ENCODE measurements at places on chromosomes 11 and 22.

GRCh38 chr11:128686745-128687177 lies 7.1 kb upstream of the FLI1 start:
- peak; percentile 61 for DNase-seq

DNA sequence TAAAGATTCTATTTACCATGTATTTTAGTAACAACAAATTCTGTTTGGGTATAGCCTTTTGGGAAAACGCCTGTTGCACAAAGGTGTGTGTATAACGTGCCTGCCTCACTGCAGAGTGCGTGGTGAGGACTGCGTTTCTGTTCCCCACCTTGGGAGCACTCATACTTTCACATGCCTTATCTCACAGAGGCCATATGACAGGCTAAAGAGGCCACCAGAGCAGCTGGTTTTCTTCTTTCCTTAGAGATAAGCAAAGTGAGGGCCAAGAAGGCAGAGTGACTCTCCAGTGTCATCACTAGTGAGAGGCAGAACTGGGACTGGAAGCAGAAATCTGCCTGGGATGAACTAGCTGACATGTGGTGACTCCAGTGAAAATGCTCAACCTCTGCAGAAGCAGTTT lies 369.2 kb upstream of the NARS2 start:
- no peak for DNase-seq

- peak; percentile 72 for DNase-seq
Observed at GRCh38 chr22:46798366-46799350, 36.2 kb downstream of the TBC1D22A start.

- DNase-seq: no peak
Observed at GRCh38 chr11:60303661-60304060, 23.2 kb downstream of the MS4A4A start.

DNA sequence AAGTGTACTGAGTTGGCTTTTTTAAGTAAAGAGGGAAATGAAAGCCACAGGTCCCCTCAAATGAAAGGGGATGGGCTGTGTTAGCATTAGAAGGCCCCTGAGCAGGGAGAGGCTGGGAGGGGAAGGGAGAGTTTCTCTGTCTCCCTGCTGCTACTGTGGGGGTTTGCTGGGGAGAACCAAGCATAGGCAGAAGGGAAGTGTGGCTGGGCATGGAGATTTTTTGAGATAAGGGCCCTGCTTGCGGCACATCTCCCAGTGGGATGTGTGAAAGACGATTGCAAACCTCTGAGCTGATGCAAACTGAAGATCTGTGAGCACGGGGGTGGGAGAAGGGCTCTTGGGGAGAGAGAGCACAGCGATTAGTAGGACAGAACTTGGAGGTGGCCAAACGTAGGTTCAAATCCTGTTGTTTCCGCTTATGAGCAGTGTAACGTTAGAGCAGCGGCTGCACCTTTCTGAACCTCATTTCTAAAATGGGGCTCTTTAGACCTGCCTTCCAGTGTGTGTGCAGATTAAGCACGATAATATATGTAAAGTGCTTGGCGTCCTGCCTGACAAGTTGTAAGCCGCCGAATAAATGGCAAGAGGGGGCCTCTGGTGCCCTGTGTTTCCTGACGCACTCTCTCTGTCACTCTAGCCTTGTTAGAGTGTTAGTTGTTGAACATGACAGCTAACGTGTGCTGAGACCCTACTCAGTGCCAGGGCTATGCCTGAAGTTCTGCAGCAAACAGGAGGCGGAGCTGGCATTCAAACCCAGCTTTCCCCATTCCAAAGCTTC lies 122.3 kb downstream of the GRIK4 start:
- DNase-seq: no peak

GRCh38 chr11:45988921-45989320 lies 66.5 kb downstream of the LARGE2 start:
- DNase-seq: no peak

DNA sequence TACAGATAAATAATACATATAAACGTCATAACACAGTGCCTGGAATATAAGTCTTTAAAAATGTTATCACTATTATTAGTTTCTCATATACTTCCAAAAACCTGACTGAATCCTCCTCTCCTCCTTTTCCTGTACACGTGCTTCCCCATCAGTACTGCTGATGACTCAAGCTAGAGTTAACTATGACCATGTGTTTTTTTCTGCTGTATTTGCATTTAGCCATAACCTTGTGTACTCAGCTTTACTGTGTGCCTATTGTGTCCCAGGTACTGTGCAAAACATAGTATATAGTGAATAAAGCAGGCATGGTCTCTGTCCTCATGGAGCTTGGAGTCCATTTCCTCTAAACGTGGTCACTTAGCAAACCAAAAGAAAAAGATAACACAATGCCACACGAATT lies 56.5 kb upstream of the ARHGAP32 start:
- no peak for DNase-seq

GRCh38 chr11:92224407-92225124 lies at the start of gene FAT3:
Gene FAT3 (plus strand): TSS chr11:92224818. CDS start chr11:92352113, 127,295 bp downstream.
- DNase-seq: no peak

DNA sequence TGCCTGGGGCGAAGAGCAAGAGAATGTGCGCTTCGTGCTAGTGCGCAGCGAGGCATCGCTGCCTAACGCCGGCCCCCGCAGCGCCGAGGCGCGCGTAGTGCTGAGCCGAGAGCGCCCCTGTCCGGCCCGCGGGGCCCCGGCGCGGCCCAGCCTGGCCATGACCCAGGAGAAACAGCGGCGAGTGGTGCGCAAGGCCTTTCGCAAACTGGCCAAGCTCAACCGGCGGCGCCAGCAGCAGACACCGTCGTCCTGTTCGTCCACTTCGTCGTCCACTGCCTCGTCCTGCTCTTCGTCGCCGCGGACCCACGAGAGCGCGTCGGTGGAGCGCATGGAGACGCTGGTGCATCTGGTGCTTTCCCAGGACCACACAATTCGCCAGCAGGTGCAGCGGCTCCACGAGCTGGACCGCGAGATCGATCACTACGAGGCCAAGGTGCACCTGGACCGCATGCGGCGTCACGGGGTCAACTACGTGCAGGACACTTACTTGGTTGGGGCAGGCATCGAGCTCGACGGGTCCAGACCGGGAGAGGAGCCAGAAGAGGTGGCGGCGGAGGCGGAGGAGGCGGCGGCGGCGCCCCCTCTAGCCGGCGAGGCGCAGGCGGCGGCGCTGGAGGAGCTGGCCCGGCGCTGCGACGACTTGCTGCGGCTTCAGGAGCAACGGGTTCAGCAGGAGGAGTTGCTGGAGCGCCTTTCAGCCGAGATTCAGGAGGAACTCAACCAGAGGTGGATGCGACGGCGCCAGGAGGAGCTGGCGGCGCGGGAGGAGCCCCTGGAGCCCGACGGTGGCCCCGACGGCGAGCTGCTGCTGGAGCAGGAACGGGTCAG lies 1.0 kb downstream of the RASSF10 start:
- no peak for DNase-seq

DNA sequence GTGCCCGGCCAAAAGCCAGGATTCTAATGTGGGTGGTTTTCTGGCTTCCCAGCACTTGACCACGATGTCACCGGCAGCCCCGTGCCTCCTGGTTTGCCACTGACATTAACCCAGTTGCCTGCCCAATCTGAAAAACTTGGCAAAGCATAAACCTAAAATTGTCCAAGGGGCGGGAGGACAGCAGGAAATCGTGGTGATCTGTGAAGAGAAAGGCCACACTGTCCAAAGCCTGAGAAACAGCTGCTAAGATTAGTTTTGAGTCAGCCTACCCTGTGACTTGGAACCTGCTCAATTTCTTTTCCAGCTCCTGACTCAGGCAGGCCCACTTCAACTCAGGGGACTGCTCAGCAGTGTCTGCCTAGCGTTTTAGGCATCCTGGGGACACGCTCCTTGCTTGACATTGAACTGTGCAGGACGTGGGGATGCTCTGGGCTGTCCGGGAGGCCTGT lies 8.2 kb upstream of the F2 start:
- DNase-seq: no peak

- no peak for DNase-seq
Observed at GRCh38 chr11:103170865-103171264, 61.6 kb downstream of the DYNC2H1 start.

DNA sequence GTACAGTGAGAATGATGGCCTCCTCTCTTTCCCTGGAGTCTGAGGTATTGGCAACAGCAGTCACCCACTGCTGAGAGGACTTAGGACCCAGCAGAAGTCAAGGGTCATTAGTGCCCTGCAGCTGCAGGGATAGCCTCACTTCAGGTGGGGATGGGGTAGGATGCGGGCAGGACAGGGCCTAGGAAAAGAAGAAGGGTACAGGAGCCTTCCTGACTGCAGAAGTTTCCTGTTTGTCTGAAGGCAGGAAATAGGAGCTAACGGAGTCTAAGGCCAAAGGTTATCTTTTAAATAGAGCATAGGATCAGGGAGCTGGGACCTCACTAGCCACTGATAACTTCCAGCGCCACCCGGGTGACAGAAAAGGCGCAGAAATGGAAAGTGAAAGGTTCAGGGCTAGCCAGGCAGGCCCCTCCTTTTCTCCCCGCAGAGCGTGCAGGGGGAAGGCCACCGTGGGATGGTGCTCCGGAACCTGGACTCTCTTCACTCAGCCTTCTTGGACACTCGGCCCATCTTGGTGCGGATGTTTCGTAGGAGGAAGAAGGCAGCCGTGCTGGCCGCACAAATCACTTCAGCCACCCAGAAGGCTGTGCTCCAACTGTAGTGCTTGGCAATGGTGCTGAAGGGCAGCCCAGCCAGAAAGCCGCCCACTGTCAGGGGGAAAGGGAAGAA lies 6.0 kb downstream of the TRAPPC4 start:
- no peak for DNase-seq

GRCh38 chr11:28969832-28970231 lies 861.6 kb downstream of the METTL15 start:
- no peak for DNase-seq

DNA sequence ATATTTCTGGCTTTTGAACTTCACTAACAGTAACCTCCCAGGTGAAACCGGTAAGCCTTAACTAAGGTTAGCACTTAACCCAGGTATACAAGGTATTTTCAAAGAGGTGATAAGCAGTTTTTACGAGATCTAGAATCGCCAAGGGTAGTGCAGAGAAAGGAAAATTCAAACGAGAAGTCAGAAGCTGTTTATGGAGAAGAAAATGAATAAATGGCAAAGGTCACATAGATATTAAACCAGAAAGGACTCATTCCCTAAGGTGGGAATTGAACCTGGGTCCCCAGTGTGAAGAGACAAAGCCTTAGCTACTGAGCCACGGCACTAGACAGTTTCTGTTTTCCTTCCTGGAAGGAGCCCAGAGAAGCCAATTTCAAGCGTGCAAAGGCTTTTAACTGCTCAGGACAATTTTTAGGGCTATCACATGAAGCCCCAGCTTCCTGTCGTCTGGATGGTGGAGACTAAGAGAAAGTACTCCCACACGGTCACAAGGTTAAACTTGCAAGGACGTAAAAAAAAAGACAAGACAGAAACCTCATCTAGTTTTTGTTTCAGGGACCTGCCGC lies 5.7 kb upstream of the C1QTNF6 start:
- peak; percentile 9 for DNase-seq

DNA sequence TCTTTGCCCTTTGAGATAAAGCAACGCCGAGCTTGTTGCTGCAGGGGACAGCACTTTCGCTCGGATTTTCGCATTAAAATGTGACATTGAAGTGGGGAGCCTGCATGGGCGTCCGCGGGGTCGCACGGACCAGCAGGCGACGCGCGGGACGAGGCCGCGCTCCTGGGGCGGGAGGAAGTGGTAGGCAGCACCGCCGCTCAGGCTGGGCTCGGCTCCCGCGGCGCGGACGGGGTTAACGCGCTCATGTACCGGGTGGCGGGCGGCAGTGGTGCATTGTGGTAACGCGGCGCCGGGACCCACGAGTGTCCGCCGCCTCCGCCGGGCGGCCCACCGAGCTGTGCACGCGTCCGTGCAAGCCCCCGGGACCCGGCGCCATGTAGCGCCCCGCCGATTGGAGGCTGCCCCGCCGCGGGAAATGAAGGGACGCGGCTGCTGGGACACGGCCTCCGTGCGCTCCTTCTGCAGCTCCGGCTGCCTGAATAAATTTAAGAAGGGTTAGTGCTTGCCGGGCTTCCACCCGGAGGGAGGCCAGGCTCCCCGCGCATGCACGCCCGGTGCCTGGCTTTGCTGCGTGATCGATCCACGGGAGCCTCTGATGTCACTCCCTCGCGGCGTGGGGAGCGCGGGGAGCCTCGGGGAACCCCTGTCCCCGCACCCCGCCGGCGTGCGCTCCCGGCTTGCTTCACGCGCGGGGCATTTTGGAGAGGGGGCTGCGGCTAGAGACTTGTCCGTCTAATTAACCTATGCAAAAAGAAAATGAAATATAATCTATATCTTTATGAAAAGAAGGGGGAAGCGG lies 127.7 kb downstream of the OSBP2 start:
- DNase-seq: no peak

DNA sequence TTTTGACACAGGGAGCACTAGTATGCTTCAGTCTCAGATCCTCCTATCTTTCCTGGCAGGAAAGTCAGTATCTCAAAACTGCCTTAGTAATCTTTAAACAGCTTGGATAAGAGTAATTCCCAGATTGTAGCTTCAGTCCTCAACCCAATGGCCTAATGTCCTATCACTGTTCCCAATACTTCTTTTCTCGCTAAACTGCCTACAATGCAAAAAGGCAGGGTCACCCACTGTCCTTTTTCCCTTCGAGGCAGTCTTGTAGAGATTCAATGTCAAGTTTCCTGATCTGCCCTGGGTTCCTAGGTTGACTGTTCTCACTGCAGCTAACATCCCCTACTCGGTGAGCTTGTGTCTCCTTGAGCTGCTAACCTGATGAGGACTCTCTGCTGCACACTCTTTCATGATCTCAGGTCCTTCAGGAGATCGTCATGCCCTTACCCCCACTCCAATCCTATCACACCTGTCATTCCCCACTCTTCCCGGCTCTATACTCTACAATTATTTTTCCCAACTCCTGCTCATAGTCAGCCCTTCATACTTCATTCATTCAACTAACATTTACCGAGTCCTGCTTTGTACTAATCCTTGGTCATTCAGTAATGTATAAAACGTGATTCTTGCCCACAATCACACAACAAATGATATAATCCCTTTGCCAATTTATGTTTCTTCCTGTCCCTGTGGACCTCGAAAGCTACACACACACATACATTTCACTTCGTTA lies 904 bp downstream of the C2CD3 start:
- DNase-seq: no peak

GRCh38 chr11:80779905-80780605 lies 1339.2 kb upstream of the TENM4 start:
- DNase-seq: no peak

GRCh38 chr11:77821349-77821851 lies 456 bp downstream of the AAMDC start:
- peak; percentile 5 for DNase-seq

DNA sequence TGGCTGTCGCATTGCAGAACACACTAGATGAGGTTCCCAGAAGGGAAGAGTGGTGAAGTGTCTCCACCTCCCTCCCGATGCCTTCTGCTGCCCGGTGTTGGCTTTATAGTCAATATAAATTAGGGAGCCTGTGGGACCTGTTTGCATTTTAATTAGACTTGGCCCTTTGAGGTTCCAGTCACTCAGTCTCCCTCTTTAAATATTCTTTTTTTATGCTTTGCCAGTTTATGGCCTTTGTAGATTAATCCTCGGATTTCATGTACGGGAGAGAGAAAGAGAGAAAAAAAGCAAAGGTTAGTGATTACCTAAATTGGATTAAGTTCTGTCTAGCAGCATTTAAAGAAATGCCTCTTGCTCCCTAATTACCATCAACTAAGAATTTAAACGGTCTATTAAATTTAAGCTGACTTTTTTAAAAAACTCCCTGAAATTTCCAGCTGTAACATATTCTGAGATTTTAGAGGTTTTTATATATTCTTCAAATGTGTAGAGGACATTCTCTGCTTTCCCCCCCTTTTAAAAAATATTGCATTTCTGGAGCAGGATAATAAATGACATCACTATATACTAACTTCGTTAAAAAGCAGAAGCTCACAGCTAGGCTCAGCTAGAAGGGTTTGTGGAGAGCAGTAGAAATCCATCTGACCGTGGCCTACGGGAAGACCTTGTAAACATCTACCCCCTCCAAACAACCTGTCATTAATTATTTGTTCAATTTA lies 84.4 kb downstream of the PRR5L start:
- no peak for DNase-seq
